ENCODE measurements at places on chromosomes 6 and 20. TPM values are rescaled to one million over a fixed set of nuclear protein-coding genes. Genes with fewer than 3 reads are reported as not detected.

The TRIM38 gene
- total RNA-seq = 3.8 TPM

The DLK2 gene
- 0.18 TPM for total RNA-seq

The ADGB gene
- not detected for total RNA-seq

The ZSCAN31 gene
- 3.7 TPM for total RNA-seq

GRCh38 chr20:669573-669972, 6.0 kb downstream of the SCRT2 start:
- DNase-seq = no peak

DNA sequence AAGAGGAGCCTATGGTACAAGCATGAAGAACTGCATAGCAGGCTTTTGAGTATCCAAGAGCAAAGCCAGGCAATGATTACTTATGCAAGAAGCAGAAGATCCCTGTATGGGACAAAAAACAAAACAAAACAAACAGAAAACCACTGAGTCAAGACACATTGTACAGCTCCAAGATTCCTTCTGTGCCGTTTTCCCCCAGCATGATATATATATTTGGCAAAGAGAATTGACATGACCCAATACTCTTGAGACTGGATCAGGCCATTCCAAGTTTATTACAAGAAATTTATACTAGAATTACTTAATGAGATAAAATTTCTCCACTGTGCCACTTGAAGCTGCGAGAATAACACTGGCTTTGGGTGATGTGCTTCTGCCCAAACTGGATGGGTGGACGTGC, 65.5 kb downstream of the TRMT11 start:
- no peak for DNase-seq

GRCh38 chr6:111259089-111259831, 172.0 kb downstream of the SLC16A10 start:
- peak; percentile 98 for DNase-seq

The LZTS3 gene
- total RNA-seq = 6.1 TPM
